NCI-H1417 (cell line): ENCODE measurements at places on chromosomes 5 and 9.

DNA sequence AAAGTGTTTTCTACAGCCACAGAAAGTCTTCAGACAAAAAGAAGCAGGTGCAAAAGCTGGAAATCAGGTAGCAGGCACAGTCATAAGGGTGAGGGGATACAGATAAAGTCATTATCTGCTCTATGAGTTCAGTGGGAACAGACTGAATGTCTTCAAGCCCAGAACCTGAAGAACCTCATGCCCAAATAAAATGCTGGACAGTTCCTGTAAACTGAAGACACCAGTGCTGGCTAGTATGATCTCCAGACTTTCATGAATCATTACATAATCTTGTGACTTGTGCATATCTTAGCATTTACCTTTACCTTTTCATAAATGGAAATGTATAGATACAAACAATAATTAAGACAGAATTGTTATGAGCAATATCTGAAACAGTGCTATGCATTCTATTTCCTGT lies 728.7 kb downstream of the DNAH5 start:
- DNase-seq, result no peak

GRCh38 chr5:42924686-42925085 lies 113.0 kb upstream of the SELENOP start:
- DNase-seq, result no peak

GRCh38 chr5:179342577-179342976 lies 2.7 kb downstream of the ADAMTS2 start:
- DNase-seq, result no peak

DNA sequence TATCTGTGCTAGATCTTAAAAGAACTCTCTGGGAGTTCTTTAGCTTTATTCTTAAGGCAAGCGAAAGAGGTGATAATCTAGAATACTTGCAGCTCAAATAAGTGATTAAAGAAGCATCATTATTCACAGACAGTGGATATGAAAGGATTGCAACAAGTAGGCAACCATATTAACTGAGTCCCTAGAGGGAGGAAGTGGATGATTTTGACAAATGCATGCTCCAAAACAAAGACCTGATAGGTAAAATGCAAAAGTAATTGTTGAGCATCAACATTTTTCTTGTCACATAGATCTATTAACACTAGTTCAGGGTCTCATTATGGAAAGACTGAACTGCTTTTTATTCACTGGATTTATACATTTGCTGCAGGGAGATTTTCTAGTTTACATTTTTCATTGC lies 109.1 kb downstream of the EDIL3 start:
- no peak for DNase-seq

GRCh38 chr5:96651047-96651446 lies 11.1 kb upstream of the CAST start:
- no peak for DNase-seq

DNA sequence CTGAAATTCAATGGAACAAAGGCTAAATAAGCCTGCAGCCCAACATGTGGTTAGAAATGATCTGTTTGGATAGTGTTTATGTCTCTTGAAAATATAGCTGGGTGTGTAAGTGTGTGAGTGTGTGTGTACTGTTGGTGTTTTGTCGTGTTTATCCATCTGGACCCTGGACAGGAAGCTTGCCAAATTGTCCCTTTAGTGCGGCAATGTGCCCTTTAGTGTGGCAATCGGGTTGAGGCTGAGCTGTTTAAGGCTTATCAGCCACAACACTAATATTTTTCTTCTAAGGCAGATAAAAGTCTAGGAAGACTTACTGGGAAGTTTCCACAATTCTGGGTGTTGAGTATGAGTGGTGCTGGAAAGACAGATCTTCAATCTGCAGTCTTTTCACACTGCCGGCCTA lies 180.2 kb downstream of the YTHDC2 start:
- DNase-seq, result no peak

- DNase-seq, result no peak
Measured at GRCh38 chr9:38686933-38687332, 33.0 kb downstream of the FAM240B start.

DNA sequence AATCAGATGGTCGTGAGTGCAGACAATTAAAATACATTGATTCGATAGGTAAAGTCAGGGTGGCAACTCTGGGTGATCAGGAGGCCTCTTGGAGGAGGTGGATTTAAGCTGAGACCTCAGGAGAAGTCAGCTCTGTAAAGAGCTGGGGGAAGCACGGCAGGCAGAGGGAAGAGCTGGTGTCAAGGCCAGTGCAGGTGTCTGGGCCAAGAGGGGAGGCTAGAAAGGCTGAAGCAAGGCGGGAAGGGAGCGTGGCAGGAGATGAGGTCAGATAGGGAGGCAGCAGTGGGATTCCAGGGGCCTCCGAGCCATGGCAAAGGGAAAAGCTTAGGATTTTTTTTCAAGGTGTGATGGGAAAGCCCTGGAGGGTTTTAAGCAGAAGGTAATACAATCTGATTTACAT lies 178.7 kb downstream of the FSTL4 start:
- no peak for DNase-seq

DNA sequence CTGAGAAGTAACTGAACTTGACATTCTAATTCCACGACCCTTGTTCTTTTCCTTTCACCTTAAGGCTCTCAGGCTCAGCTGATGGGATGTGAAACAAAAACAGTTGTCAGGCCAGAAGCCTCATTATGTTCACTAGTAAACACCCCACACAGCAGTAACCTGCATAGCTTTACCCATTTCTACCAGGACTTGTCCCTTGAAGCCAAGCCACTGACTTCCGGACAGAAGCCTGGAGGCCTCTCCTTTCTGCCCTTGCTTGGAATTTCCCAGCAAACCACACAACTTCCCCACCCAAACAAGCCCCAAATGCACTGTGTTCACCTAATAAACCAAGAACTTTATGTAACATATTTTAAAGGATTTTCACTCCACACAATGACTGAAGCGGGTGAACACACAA lies 19.6 kb downstream of the PRUNE2 start:
- no peak for DNase-seq

DNA sequence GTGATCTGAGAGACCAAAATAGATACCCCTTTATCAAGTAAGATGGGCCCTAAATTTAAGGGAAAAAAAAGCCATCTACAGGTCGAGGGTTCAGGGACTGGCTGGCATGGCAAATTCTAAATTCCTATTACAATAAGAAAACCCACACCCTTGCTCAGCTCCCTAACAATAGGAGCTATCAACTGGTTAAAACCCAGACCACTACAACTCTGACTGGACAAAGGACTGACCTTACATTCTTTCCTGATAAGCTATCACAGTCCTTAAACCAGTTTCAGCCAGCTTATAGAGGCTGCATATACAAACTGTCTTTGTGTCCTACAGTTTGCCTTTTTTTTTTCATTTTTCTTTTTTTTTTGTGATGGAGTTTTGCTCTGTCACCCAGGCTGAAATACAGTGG lies 803.6 kb downstream of the NR2F1-AS1 start:
- no peak for DNase-seq

DNA sequence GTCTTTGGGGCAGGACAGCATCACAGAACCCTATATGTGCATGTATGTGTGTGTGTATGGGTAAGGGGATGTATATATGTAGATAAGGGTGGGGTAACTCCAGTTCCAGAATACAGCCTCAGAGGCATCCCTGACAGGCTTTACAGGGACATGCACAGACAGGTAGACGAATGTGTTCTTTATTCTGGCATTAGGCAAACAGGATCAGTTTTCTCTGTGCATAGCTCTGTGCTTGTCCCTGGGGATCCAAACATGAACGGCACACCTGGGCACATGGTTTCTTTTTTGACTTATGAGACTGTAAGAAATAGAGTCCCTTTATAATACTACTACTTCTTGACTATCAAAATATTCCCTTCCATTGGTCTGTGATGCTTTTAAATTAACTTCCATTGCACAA lies 120.6 kb downstream of the TRIO start:
- DNase-seq, result peak; percentile 77

DNA sequence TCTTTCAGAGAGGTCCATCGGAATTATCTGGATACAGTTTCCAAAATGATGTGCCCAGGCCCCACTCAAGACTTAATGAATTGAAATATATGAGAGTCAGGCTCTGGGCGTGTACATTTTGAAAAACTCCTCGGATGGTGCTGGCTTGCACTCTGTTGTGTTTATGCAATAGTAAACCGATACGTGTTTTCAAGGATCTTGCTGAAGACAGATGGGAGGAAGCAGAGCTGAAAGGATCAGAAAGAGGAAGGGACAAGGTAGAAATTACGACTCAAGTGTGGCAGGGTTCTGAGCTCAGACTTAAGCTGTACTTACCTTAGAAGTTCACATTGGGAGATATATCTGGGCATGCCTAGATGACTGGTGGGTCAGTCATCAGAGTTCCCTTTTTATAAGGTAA lies 13.7 kb upstream of the STOM start:
- DNase-seq, result no peak

- no peak for DNase-seq
Measured at GRCh38 chr9:132312873-132313272, 41.9 kb downstream of the SETX start.

DNA sequence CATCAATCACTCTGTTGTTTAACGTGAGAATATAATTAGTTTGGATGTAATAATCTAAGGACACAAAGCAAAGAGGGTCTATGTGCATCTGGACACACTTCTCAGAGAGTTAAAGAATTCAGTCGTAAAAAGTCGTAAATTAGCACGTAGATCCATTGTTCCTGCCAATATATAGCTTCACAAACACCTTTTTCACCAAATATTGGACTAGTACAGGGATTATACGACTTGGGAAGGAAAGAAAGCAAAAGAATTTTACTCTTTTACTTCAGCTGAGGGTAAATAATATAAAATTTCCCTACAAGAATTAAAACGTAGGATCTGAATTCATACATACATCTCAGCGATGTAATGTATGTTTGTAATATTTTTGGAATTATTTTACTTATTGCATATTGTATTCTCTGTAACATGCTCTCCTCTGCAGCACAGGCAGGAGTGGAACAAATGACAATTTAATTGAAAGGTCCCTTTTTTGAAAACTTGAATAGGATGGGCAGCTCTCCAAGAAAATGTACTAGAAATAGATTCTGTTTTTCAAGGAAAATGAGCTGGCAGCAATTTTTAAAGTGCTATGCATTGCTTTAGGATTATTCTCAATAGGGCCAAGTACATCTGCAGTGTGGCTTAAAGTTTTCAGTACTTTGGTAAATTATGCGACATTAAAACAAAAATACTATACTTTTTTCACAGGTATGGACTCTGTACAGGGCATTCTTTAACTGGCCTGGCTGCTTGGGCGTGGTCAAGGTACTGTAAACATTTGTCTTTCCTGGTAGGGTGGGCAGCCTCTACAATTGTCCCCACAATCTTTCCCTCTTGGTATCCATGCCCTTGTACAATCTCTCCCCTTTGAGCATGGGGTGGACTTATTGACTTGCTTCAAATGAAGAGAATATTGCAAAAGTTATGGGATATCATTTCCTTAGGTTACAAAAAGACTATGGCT lies 39.7 kb upstream of the HSD17B4 start:
- no peak for DNase-seq

DNA sequence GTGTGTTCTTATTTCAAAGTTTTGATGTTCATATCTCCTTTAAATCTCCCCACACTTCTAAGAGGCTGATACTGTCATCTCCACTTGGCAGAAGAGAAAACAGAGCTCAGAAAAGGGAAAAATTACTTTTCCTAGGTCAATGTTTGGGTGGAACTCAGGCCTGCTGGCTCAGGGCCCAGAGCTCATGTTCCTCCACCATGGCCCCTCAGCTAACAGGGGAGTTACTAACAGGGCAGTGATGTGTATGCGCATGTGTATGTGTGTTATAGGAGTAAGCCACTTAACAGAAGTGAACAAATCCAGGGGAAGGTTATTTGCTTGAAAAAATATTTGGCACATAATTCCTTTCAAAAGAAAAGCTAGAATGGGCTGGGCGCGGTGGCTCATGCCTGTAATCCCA lies 2.5 kb downstream of the C1QTNF2 start:
- no peak for DNase-seq

- no peak for DNase-seq
Measured at GRCh38 chr9:20606652-20607051, 15.6 kb downstream of the MLLT3 start.

DNA sequence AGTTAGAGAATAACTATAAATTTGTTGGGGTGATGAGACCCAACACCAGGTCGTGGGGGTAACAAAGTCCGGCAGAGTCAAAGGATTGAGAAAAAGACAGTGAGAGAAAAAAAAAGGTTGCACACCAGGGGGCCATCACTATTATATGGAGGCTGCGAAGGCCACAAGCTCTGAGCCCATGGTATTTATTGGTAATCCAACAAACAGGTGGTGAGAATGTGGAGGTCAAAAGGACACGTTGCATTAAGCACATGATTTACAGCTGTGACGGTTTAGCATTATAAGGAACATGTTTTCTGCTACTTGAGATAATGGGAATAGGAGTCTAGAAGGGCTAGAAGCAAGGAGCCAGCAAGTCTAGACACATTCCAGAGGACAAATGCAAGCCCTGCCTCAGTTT lies 2202.2 kb upstream of the C9orf72 start:
- no peak for DNase-seq

DNA sequence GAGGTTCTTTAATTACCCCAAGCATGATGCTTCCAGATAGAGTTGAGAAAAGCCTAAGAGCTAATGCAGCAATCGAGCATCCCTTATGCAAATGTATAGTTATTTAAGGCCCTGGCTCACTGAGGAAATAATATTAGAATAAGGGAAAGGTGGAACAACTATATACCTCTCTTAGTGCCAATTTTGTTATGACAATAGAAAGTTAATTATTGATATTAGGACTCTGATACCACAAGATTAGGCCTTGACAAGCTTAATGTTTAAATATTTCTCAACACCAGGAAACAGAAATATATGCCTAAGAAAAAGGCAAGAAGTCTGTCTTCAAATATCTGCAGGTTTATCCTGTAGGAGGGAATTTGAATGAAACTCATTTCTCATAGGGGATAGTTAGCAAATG lies 371.0 kb downstream of the PRELID2 start:
- DNase-seq, result no peak

DNA sequence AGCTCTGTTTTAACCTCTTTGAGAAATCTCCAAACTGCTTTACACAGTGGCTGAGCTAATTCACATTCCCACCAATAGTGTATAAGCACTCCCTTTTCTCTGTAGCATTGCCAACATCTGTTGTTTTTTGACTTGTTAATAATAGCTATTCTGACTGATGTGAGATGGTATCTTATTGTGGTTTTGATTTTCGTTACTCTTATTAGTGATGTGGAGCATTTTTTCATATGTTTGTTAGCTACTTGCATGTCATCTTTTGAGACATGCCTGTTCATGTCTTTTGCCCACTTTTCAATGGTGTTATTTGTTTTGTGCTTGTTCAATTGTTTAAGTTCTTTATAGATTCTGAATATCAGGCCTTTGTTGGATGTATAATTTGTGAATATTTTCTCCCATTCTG lies 225.2 kb upstream of the TRPC7 start:
- DNase-seq, result no peak

- DNase-seq, result peak; percentile 7
Measured at GRCh38 chr5:154166901-154167791, 23.4 kb upstream of the GALNT10 start.
